ENCODE measurements at places on chromosomes 12 and 14. TPM values are rescaled to one million over a fixed set of nuclear protein-coding genes. Genes with fewer than 3 reads are reported as not detected.

DNA sequence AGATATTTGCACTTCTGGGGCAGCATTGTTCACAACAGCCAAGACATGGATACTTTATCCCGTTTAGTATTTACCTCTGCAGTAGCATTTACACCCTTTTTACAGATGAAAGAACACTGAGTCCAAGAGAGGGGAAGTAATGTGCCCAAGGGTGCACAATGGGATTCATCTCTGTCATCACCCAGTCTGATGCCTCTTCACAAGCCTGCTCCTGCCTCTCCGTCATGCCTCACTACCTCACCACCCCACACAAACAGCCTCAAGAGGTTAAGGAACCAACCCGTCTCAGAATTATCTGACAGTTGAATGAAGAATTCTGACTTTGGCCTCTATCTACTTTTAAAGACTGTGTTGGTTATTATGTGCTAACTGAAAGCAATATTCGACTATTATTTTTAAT is 368.4 kb downstream of the ATP23 start:
- no peak for DNase-seq

DNA sequence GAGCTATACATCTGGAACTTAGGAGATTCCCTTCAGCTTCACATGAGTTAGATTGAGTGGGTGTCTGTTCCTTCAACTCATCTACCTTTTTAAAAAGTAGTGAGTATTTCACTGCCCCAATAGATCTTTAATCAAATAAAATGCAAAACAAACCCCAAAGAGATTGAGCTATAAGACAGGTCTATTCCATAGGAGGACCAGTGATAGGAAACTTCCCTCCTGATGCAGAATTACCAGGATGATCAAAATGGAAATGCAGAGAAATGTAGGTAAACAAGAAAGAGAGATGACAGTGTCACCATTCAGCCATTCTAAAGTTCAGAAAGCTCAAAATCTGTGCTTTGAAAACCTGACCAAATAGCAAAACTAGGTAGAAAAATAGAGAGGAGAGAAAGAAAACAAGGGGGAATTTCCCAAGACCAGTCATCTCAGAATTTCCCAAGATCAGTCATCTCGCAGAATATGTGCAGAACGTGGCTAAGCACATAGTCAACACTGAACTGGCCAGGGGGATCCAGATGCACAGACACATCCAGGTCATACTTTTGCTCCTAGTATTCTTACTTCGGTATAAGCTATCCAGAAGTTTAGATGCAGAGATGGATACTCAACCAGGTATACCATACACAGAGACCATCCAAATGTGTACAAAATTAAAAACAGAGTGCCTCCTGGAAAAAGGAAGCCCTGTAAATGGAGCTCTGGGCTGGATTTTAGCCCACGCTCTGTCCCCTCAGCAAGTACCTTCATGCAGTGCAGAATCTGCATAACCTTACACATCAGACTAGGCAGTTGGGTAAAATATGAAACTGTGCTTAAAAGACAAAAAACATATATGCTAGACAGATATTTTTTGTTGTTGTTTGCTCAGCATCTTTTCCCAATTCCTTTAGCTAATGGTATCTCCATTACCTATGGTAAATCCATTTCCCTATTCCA is 27.4 kb downstream of the SLC41A2 start:
- peak; percentile 54 for DNase-seq

GRCh38 chr12:32390572-32391219 is 8.7 kb upstream of the FGD4 start:
- DNase-seq: peak; percentile 14

VEZT gene
- 39.7 TPM for total RNA-seq
